NCI-H1105 (cell line): ENCODE measurements at places on chromosomes 2 and 18.
A peak's percentile ranks its signal among the peaks of the same experiment; 100 is the strongest.

- no peak for DNase-seq
These were observed 35.2 kb downstream of the MTHFD2 start for GRCh38 chr2:74233648-74234047.

DNA sequence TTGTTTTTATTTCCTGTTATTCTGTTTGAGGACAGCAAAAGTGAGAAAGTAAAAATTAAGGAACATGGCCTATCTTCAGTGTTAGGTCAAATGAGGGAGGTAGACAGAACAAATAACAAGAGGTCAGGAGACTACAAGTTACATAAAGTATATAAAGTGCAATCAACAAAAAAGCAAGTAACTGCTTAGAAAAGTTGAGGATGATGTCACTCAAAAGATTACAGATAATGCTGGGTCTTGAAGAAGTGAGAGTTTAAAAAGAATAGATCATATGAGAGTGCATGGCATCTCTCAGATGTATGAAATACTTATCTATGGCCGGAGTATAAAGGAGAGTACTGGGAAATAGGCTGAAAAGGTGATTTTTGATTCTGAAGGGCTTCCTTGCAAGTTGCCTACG is 79.9 kb downstream of the LNPK start:
- DNase-seq = no peak

DNA sequence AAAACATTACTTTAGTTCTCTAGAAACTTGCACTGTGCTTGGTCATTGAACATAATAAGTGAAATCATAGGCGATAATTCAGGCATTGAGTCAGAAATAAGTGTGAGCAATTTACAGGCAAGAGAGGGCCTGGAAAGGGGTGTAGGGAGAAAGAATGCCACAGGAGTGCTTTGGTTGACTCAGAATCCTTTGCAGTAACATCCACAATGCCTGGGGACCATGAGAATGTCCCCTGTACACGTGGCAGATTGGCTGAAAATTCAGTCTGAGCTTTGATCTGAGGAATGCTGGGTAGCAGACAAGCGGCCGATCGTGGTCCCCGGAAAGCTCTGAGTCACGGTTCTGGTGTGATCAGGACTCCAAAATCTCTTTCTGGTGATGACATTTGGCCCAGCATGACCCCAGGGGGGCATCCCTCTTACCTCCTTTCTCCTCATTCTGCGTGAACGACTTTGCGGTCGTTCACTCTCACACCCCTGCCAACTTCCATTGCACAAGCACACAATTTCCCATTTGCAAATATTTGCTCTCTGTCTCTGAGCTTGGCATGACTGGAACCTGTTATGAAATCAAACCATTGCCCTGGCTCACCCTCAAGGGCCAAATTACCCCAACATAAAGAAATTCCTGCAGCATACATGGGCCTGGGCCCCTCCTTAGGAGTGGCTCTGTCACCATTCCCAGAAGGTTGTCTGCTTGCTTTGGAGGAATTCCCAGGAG is 305.0 kb upstream of the EPAS1 start:
- DNase-seq = no peak

- DNase-seq = no peak
These were observed 25.9 kb downstream of the DPP10 start for GRCh38 chr2:114468343-114468742.

DNA sequence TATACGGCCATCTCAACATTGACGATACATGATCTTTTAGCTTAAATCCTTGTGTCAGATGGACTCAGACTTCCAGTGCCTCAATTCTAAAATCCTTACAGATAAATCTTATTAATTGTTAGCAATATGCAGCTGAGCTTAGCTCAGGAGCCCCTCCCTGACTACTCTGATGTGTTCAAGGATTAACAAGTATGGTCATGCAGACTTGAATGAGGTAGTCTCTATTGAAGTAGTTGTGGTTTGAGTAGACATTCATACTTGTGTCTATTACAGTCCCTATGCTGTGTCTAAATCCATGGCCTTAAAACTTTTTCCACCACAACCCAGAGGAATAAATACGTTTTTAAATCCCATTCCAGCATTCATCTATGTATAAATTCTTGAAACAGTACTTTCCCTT is 119.5 kb downstream of the NUP35 start:
- DNase-seq = no peak

GRCh38 chr18:51568151-51568550 is 370.7 kb upstream of the MEX3C start:
- no peak for DNase-seq

DNA sequence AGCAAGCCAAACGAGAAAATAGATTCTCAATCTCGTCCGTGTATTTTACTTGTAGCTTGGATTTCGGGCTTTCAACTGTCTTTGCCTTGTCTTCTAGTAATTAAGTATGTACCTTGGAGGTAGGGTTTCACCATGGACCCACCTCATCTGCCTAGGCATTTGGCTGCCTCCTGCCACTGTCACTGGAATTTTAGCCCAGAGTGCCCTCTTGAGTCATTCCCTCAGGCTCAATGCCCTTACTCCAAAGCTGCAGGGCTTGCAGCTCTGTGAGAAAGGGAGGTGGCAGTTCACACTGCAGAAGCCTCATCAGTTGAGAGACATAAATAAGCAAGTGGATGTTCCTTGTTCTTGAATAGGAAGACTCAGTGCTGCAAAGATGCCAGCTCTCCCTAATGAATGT is 89.6 kb downstream of the VSNL1 start:
- DNase-seq = no peak

GRCh38 chr2:10212827-10213226 is 89.9 kb upstream of the HPCAL1 start:
- no peak for DNase-seq

DNA sequence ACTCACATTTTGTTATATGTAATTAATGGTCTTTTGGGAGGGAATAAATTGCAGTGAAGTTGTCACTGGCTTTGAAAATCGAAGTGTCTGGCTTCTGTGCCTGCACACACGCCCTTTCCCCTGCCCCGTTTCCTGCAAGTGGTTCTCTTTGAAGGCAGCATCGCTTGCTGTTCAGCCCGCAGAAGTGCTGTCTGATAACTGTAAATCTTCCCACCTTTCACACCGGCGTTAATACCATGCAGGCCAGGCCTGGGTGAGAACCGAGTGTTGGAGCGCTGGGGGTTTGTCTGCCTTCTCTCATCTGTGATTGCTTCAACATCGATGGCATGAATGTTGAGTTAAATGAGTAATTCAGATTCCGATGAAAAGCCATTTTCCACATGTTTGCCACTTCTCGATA is 37.9 kb upstream of the RPL31 start:
- DNase-seq = no peak

- peak; percentile 12 for DNase-seq
These were observed 2.7 kb downstream of the GPC1 start for GRCh38 chr2:240437861-240438809.

- DNase-seq = no peak
These were observed 55.4 kb downstream of the CDC42EP3 start for GRCh38 chr2:37615804-37616676.

DNA sequence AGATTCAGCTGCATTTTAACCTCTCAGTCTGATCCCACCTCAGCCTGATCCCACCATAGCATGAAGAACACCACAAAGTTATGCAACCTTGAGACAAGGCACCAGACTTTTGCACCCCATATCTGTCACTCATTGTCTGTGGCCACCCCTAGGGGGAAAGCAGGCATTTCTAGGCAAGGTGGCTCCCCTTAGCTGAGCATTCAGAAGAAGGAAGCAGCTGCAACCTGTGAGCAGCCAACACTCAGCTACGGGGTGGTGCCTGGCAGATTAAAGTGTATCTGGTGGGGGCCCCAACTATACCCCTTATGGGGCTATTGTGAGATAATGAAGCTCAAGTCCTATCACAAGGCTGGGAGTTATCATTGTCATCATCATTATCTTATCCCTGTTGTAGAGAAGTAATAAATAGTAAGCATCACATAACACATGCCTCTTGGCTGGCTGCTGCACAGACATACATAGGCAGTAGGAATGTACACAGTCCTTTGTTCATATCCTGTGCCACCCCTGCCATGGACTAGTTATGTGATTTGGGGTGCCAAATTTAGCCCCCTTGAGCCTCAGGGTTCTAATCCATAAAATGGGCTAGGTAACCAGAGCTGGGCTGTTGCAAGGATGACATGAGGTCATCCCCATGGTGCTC is 20.6 kb upstream of the TMEM163 start:
- no peak for DNase-seq

- DNase-seq = no peak
These were observed 216.6 kb downstream of the SPAG16 start for GRCh38 chr2:213500881-213501280.

DNA sequence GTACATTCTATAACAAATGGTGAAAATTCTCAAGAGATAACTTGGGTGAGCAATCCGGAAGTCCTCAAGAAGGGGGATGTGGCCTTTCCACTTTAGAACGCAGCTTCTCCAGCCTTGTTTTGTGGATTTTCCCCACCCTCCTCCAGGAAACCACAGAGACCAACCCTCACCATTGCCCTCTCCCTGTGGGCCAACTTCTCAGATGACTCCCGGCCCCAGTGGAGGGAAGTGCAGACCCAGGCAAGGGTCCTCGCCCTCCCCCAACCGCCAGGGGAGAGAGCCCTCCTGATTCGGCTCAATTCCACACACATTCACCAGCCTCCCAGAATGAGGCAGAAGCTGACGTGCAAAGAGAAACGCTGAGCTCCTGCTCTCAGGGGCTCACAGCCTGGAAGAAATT is 277.2 kb downstream of the EIPR1 start:
- DNase-seq = no peak

- no peak for DNase-seq
These were observed 1.3 kb downstream of the ATP5F1A start for GRCh38 chr18:46096651-46097300.

DNA sequence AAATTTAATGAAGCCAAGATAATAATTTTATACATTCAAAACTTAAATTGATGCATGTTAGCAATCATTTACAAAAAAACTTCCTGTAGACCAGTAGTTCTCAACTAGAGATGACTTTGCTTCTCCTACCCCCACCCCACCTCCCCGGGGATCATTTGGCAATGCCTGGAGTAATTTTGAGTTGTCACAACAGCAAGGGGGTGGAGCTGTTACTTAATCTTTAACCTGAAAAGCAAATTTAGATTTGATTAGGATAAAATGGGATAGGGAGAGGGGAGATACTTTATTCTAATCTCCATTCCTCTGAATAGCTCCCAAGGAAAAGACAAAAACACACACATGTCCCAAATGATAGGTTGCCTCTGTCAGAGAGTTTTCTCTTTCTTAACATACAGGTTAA is 4.2 kb downstream of the SLC40A1 start:
- no peak for DNase-seq
